ENCODE measurements at places on chromosomes 6 and 20.

DNA sequence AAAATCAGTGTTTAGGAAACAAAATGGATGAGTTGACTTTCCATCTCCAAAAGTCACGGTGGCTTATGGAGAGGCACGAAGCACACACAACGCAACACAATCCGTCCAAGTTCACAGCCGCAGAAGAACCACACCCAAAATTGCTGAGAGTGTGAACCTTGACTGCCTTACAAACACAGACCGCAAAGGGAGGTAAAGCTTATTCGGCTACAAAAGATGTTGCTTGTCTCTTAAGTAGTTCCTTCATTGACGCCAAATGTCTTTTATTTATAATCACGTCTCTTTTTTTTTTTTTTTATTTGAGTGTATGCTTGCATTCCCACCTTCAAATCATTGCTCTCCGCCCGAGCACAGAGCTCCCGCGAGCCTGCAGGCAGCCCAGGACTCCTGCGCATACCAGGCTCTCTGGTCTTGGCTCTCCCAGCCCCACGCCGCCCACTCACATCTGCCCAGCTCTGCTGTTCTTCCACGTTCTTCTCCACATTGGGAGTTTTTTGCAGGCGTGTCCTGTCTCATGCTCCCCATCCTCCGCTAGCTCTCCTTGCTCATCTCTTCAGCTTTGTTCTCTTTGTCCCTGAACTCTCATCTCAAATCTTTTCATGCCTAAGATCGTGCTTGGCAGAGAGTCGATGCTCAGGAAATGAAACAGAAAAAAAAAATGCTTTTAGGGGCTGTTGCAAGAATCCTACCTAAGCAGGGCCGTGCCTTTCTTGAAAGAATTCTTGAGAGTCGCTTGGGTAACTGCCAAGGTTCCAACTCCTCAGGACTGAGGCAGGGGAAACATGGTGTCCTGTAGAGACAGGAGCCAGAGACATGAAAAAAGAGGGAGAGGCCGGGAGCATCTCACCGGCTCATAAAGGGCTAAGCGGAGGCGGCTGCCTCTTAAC, 25.8 kb downstream of the LY86 start:
- DNase-seq = peak; percentile 47

DNA sequence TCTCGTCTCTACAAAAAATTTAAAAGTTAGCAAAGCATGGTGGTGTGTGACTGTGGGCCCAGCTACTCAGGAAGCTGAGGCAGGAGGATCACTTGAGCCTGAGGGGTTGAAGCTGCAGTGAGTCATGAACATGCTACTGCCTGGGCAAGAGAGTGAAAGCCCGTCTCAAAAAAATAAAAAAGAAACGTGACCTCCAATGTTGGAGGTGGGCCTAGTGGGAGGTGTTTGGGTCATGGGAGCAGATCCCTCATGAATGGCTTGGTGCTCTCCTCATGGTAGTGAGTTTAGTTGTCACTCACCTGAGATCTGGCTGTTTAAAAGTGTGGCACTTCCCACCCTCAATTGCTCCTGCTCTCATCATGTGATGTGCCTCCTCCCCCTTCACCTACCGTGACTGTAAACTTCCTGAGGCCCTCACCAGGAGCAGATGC, 24.3 kb downstream of the RBL1 start:
- peak; percentile 38 for DNase-seq

- DNase-seq = no peak
These were observed 581.8 kb downstream of the CD109 start for GRCh38 chr6:74277777-74278186.

DNA sequence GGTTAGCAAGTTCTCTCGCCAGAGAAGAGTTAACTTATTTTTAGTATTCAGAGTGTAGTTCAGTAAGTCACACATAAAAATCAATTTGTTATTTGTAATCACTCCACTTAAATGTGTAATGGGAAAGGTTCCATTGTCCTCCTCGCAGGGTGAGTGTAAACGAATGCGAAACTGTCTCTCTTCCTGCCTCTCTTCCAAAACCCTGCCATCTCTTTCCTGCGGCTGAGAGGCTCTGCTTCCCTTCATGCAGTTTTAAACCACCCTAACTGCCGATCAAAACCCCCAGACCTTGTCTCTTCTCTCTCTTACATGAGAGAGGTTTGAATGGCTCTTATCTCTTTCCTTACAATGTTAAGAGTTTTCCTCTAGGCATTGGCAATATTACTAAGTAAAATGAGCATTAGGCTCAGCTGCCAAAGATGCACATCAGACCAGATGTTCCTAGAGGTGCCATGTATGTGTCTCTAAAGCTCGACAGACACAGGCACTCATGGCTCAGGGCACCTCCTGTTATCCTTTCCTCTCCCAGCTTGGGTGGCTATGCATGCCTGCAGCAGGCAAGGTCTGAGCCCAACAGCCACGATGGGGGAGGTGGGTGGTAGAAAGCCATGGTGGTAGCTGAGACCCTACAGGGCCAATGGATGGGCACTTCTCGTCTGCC, 91.2 kb downstream of the JARID2 start:
- DNase-seq = no peak

DNA sequence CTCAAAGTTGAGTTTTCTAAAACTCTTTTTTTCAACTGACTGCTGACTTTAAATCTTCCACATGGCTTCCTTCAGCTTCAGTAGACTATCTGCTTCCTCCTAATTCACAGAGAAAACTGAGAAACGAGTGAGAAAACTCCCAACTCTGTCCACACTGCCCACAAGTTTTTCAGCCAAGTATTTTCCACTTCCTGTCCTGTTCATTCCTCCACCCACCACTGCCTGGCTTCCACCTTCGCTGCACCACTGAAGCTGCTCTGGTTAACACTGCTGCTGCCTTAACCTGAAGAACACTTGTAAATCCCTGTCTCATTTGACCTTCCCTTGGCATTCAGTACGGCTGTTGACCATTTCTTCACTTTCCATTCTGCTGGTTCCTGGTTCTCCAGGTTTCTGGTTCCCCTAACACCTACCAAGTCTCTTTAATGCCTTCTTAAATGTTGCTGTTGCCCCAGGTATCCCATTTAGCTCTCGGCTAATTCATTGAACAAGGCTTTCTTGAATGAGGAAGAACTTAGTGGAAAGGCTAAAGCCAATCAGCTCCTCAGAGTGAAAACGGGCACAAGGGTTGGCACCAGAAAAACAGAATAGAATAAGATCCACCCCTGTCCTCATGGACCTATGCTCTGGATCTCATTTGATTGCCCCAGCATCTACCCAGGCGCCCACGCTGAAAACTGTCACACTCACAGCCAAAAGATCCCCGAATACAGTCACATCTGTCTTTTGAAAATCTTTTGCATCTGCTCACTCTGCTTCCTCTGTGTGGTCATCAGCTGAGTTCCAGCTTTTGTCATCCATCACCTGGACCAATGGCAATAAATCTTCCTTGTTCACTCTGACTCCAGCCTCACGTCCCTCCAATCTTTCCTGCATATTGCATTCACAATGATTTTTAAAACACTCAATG, 104.4 kb upstream of the TAB2 start:
- peak; percentile 13 for DNase-seq

GRCh38 chr20:62846166-62846890, 15.3 kb downstream of the TCFL5 start:
- no peak for DNase-seq

- DNase-seq = no peak
These were observed 283.0 kb downstream of the HTR1B start for GRCh38 chr6:77180326-77180725.

- peak; percentile 88 for DNase-seq
These were observed 9.8 kb upstream of the HECA start for GRCh38 chr6:139124887-139125672.

DNA sequence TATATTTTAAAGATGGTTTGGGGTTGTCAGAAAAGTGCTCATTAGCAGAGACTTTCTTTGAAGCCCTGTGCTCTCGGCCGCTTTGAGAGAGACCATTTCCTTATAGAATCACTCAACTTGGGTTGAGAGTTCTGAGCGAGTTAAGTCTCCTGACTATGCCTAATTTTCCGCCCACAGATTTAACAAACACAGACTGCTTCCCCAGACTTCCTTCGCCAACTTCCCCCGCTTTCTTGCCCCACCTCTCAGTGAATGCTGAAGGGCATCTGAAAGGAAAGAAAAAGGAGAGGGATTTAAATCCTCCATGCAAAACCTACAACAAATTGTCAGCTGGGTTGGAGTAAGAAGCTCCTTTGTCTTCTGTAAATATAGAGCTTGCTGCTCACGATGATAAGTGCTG, 224.0 kb downstream of the EYA2 start:
- no peak for DNase-seq

DNA sequence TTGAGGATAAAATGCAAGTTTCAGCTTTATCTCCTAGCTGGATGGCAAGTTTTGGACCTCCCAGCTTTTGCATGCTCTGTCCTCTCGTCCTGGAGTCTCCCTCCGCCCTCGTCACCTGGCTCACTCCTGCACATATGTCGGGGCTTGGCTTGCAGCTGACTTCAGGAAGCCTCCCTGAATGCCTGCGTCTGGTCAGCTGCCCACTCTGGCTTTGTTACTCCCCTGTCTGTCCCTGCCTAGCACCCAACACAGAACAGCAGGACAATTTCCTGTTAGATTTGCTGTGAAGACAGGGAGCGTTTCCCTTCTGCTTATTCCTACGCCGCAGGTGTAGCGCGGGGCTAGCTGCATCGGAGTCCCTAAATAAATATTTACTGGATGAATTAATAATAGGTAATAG, 5.4 kb downstream of the JPH2 start:
- no peak for DNase-seq

GRCh38 chr6:135212020-135212806, 31.1 kb downstream of the MYB start:
- no peak for DNase-seq

DNA sequence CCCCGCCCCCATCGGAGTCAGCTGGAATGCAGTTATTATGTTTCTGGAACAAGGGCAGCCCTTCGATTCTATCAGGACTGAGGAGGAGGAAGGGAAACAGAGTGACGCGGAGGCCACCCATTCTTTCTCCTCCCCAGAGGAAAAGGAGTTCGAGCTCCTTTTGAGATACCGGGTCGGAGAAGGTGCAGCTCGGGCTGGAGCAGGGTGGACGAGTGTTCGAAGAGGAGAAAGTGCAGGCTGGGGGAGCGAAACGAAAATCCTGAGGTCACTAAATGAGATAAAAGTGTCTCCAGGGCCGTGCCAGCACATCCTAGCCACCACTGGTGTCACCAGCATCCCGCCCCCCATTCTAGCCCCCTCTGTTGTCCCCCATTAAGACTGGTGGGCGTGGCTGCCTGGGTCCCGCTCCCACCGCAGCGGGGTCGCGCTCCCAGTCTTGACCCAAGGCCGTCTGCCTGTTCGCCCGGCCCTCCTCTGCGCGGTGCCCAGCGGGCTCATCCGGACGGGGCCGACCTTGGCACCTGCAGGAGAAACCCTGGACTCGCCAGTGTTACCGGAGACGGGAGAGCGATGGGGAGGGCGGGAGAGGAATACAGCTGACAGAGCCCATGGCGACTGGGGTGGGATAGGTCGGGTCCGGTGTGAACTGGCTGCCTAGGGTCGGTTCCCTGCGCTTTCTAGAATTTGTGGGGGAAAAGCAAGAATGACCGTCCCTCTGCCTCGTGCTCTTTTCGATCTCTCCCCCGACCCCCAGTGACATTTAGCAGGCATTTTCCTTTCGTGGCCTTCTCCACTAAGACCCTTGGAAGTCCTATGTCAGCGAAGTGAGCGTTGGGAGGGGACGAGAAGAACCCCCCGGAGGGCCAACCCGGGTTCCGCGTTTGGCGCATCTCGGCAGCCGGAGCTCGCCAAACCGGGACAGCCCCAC, 16.2 kb downstream of the FOXA2 start:
- no peak for DNase-seq

GRCh38 chr6:25623879-25624278, 28.1 kb upstream of the SCGN start:
- DNase-seq = no peak

DNA sequence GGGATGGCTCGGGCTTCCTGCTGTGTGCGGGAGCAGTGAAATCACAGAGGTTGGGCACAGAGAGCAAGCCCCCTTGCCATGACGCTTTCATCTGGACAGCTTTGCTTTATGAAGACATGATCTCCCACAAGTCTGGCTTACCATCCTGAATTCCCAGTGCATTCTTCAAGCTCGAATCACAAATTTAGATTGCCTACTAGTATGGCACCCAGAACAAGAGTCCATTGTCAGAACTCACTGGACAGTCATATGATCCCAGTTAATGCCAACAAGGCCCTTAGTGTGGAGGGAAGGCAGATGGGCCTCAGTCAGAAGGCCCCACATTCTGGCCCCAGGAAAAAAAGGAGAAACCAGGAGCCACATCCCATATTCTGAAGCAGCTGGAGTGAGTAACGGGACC, 147.3 kb upstream of the FOXQ1 start:
- no peak for DNase-seq

GRCh38 chr20:53655625-53656292, 62.1 kb upstream of the ZNF217 start:
- no peak for DNase-seq

DNA sequence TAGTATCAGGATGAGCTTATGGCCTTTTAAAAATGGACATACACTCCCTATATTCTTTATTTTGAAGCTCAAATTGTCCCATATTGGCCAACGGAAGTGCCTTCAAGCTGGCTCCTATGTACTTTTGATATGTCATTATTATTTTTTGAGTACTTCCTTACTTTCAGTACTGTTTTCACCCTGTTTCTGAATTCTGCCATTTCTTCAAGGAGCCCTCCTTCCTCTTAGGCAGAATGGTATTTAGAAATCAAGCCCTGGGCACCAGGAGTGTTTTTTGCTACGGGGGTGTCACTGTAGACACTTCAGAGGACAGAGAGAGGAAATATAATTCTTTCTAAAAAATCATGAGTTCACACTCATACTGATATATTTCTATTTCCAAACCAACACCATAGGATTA, 5.5 kb upstream of the MYLK4 start:
- no peak for DNase-seq

DNA sequence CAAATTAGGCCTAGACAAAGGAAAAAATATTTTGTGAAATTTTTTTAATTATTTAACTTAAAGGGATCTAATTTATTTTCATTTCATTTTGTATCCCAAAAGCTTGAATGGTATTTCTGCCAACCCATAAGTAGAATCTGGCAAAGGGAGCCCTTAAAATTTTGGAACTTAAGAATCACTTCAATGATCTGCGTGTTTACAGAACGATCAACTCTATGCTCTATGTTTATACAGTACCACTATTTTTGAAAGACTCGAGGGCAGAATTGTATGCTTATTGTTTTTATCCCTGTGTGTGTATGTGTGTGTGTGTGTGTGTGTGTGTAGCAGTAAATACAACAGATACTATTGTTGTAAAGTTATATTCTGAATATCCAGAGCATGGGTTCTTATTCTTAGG, 39.2 kb downstream of the METTL24 start:
- DNase-seq = no peak

Measured in CD4-positive, alpha-beta T cell treated with Interleukin-10 for 1 hour (primary cell).